ENCODE measurements at places on chromosomes 5 and 9. TPM values are rescaled to one million over a fixed set of nuclear protein-coding genes. Genes with fewer than 3 reads are reported as not detected.

GRCh38 chr9:128055344-128056040 is 11.6 kb downstream of the NAIF1 start:
- H3K4me1 ChIP-seq = no peaks in the 10 kb centered on the region
- H3K4me3 ChIP-seq = no peak overlapping the region
- H3K27me3 ChIP-seq = no peaks in the 10 kb centered on the region
- H3K36me3 ChIP-seq = no peaks in the 10 kb centered on the region
- no peak for DNase-seq

GRCh38 chr9:26888271-26888670 is 4.3 kb downstream of the CAAP1 start:
- no peaks in the 10 kb centered on the region for H3K27me3 ChIP-seq
- peaks cover 25% of the 10 kb centered on the region for H3K36me3 ChIP-seq
- no peak overlapping the region for H3K4me3 ChIP-seq
- peaks cover 28% of the 10 kb centered on the region for H3K4me1 ChIP-seq
- no peak overlapping the region for H3K27ac ChIP-seq

DNA sequence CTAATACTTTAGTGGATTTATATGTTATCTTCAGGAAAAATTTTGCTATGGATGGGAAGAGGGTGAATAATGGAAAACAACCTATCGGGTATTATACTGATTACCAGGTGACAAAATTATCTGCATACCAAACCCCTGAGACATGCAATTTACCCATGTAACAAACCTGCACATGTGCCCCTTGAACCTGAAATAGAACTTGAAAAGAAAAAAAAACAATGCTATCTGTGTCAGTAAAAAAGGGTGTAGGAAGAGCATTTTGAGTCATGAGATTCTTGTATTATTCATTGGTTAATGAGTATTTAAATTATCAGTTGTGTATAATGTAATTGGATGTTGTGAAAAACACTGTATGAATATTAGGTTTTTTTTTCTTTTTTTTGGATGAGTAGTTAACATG is 75.4 kb downstream of the PRR16 start:
- H3K4me1 ChIP-seq = no peaks in the 10 kb centered on the region
- no peaks in the 10 kb centered on the region for H3K36me3 ChIP-seq
- H3K27me3 ChIP-seq = no peaks in the 10 kb centered on the region
- no peak overlapping the region for H3K4me3 ChIP-seq
- no peak for DNase-seq

- no peaks in the 10 kb centered on the region for H3K36me3 ChIP-seq
- no peak for DNase-seq
- no peaks in the 10 kb centered on the region for H3K27me3 ChIP-seq
- H3K27ac ChIP-seq = no peak overlapping the region
- H3K4me1 ChIP-seq = no peaks in the 10 kb centered on the region
- no peak overlapping the region for H3K4me3 ChIP-seq
These were observed 766.4 kb upstream of the WWC1 start for GRCh38 chr5:167525004-167525403.

The FRRS1L gene
- not detected for total RNA-seq

GRCh38 chr9:123073991-123074422 is 40.5 kb downstream of the GPR21 start:
- no peak for DNase-seq
- no peaks in the 10 kb centered on the region for H3K4me1 ChIP-seq

The PRRX2 gene
- 0.76 TPM for total RNA-seq

The MAPKAP1 gene
- 92.2 TPM for total RNA-seq

The ROPN1L gene
- total RNA-seq = not detected

The LRRC70 gene
- total RNA-seq = 0.34 TPM

- DNase-seq = no peak
- H3K4me3 ChIP-seq = no peak overlapping the region
- no peak overlapping the region for H3K27ac ChIP-seq
- H3K27me3 ChIP-seq = peaks cover 7% of the 10 kb centered on the region
- H3K4me1 ChIP-seq = peaks cover 4% of the 10 kb centered on the region
- no peaks in the 10 kb centered on the region for H3K36me3 ChIP-seq
These were observed 408.3 kb downstream of the DMRT2 start for GRCh38 chr9:1458503-1458902.

GRCh38 chr9:130845901-130846481 is 10.9 kb downstream of the ABL1 start:
- DNase-seq = no peak
- no peaks in the 10 kb centered on the region for H3K36me3 ChIP-seq
- H3K27ac ChIP-seq = no peak overlapping the region
- no peak overlapping the region for H3K4me3 ChIP-seq
- no peaks in the 10 kb centered on the region for H3K27me3 ChIP-seq

GRCh38 chr9:96604004-96604319 is 15.7 kb downstream of the CDC14B start:
- no peaks in the 10 kb centered on the region for H3K4me1 ChIP-seq
- peaks cover 22% of the 10 kb centered on the region for H3K27me3 ChIP-seq
- no peak overlapping the region for H3K27ac ChIP-seq
- DNase-seq = no peak
- no peaks in the 10 kb centered on the region for H3K36me3 ChIP-seq

DNA sequence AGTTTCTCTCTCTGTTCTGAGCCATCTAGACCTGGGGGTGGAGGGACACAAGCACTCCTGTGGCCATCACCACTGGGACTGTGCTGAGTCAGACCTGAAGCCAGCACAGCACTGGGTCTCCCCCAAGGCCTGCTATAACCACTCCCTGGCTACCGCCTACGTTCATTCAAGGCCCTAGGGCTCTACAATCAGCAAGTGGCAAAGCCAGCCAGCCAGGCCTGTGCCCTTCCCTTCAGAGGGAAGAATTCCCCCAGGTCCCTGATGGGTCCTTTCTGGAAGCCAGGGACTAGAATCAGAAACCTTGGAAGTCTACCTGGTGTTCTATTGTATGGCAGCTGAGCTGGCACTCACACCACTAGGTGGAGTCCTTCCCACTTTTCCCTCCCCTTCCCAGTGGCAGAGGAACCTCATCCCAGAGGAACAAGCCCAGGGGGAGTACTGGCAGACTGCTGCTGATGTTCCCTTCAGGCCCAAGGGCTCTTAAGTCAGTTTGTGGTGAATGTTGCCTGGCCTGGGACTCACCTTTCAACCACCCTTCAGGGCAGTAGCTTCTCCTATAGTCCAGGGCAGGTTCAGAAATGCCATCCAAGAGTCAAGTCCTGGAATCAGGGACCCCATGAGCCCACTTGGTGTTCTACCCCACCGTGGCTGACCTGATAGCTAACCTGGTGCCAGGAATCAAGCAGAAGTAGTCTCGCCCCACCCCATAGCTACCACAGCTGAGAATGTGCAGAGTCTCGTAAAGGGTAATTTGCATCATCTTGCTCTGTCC is 20.0 kb downstream of the JMY start:
- no peak overlapping the region for H3K27ac ChIP-seq
- peaks cover 26% of the 10 kb centered on the region for H3K36me3 ChIP-seq
- peaks cover 30% of the 10 kb centered on the region for H3K4me1 ChIP-seq
- no peak for DNase-seq

DNA sequence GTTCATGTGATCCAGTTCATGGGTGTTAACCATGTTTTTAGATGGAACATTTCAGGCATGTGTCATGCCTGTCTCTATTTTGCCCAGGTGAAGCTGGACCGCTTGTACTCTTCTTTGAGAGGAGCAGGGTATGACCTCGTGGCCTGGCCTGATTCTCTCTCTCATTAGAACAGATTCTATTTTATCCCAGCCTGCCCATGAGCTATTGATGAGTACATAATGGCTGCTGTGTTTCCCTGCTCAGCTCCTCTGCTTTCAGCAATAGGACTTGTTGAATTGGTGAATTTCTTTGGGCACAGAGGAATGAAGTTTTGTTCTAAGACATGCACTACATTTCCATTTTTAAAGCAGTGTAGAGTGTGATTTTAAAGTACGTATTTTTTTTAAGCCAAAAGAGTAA is 86.2 kb downstream of the HACD4 start:
- DNase-seq = no peak
- no peak overlapping the region for H3K4me3 ChIP-seq
- H3K27ac ChIP-seq = no peak overlapping the region
- no peaks in the 10 kb centered on the region for H3K27me3 ChIP-seq
- H3K36me3 ChIP-seq = peaks cover 3% of the 10 kb centered on the region
- H3K4me1 ChIP-seq = peaks cover 3% of the 10 kb centered on the region

The ODF2 gene
- 72.7 TPM for total RNA-seq

- peaks cover 6% of the 10 kb centered on the region for H3K27me3 ChIP-seq
- no peak for DNase-seq
- H3K4me1 ChIP-seq = no peaks in the 10 kb centered on the region
- no peak overlapping the region for H3K27ac ChIP-seq
- H3K4me3 ChIP-seq = no peak overlapping the region
These were observed 20.2 kb downstream of the TLE1 start for GRCh38 chr9:81669041-81669651.

The SHISAL2B gene
- total RNA-seq = not detected

The PCDHB12 gene
- total RNA-seq = not detected

The C1QTNF3 gene
- total RNA-seq = 1.5 TPM

The ALDOB gene
- total RNA-seq = not detected

- H3K4me1 ChIP-seq = no peaks in the 10 kb centered on the region
- no peaks in the 10 kb centered on the region for H3K27me3 ChIP-seq
- no peaks in the 10 kb centered on the region for H3K36me3 ChIP-seq
- H3K4me3 ChIP-seq = no peak overlapping the region
- DNase-seq = no peak
These were observed 194.8 kb upstream of the TRPC7 start for GRCh38 chr5:136560126-136560525.

- no peaks in the 10 kb centered on the region for H3K27me3 ChIP-seq
- no peak for DNase-seq
- H3K4me1 ChIP-seq = no peaks in the 10 kb centered on the region
- H3K27ac ChIP-seq = no peak overlapping the region
- H3K36me3 ChIP-seq = no peaks in the 10 kb centered on the region
These were observed 51.0 kb downstream of the ADCY2 start for GRCh38 chr5:7446913-7447312.

GRCh38 chr9:123421801-123422455 is 65.9 kb downstream of the CRB2 start:
- no peak overlapping the region for H3K27ac ChIP-seq
- no peaks in the 10 kb centered on the region for H3K27me3 ChIP-seq
- H3K4me3 ChIP-seq = no peak overlapping the region
- peaks cover 1% of the 10 kb centered on the region for H3K36me3 ChIP-seq
- peaks cover 2% of the 10 kb centered on the region for H3K4me1 ChIP-seq
- no peak for DNase-seq

DNA sequence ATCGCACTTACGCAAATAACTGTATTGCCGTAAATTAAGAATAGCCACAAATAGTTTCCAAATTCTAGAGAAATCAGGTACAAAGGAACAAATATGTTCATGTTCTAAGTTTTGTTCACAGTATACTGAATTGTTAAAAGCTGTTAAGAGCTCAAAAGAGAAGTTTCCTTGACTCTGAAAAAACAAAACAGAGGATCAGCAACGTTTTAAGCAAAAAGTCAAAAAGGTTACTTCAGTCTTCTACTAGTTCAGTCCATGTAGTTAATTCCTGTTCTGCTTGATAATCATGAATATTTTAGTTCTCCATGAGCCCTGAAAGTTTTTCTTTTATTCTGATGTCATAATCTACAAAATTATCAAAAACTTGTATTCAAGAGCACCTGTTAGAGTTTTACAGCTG is 128.6 kb upstream of the MAST4 start:
- H3K36me3 ChIP-seq = peaks cover 2% of the 10 kb centered on the region
- DNase-seq = no peak
- no peaks in the 10 kb centered on the region for H3K4me1 ChIP-seq
- no peak overlapping the region for H3K4me3 ChIP-seq

DNA sequence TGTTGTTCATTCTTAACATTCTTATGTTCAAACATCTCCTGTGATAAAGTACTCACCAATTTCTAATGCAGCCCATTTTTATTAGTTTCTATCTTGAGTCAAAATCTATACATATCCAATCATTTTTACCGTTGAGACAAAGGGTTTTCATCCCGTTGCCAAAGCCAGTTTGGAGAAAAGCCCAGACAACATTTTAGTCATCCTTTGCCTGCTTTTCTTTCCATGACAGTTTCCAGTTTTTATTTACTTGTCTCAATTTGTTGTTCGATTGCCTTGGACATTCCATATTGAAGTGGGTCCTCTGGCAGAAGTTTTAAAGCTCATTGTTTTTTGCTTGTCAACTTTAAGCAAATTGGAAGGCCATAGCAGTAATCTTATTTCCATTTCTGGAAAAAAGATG is 123.9 kb downstream of the RAB3C start:
- H3K4me3 ChIP-seq = no peak overlapping the region
- H3K27me3 ChIP-seq = peaks cover 3% of the 10 kb centered on the region
- H3K4me1 ChIP-seq = no peaks in the 10 kb centered on the region
- no peaks in the 10 kb centered on the region for H3K36me3 ChIP-seq
- no peak overlapping the region for H3K27ac ChIP-seq
- DNase-seq = no peak

GRCh38 chr5:116750631-116751580 is 176.3 kb upstream of the SEMA6A start:
- H3K36me3 ChIP-seq = no peaks in the 10 kb centered on the region
- DNase-seq = no peak
- no peaks in the 10 kb centered on the region for H3K27me3 ChIP-seq
- no peak overlapping the region for H3K27ac ChIP-seq
- H3K4me1 ChIP-seq = no peaks in the 10 kb centered on the region

DNA sequence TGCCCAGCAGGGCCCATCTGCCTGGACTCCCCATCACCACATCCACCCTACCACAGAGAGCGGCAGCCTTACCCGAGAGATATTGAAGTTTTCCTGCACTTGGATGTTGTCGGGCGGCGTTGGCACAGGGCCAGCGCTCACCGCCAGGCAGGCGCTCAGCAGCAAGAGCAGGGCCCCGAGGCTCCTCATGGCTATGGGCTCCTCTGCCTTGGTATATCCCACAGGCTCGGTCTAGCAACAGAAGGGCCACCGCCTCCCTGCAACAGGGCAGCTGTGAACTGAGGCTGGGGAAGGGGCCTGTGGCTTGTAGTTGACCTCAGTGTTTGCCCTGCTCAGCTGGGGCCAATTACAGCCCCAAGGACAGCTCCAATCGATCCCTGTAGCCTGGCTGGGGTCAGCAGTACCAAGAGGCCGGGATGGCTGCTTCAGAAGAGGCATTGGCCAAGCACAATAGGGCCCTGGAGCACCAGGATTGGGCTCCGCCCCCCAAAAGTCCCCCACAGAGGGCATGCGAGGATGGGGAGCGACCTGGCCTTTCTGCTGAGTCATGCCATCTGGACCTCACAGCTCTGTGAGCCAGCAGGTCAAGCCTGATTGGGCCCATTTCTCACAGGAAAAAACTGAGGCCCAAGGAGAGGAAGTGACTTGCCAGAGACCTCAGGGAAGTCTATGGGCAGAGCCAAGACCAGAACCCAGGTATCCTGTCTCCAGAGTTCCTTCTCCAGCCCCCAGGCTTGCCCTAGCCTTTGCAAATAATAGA is at the start of gene AMBP:
Gene AMBP (minus strand): TSS at position 280 of the 760 bp plus-strand sequence. CDS start 91 bp downstream, at position 189.
- no peak within 1 kb of the TSS for H3K27ac ChIP-seq
- H3K36me3 ChIP-seq = no peaks in the 10 kb centered on the region
- peaks cover 14% of the 10 kb centered on the region for H3K27me3 ChIP-seq
- no peaks in the 10 kb centered on the region for H3K4me1 ChIP-seq
- DNase-seq = no peak

DNA sequence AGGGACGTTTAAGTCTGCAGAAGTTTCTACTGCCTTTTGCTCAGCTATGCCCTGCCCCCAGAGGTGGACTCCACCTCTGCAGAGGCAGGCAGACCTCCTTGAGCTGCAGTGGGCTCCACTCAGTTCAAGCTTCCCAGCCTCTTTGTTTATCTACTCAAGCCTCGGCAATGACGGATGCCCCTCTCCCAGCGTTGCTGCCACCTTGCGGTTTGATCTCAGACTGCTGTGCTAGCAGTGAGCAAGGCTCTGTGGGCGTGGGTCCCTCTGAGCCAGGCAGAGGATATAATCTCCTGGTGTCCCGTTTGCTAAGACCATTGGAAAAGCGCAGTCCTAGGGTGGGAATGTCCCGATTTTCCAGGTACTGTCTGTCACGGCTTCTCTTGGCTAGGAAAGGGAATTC is 2188.5 kb upstream of the WWC1 start:
- no peak for DNase-seq
- no peak overlapping the region for H3K27ac ChIP-seq

GRCh38 chr5:141040093-141040770 is 10.9 kb upstream of the PCDHB1 start:
- H3K27me3 ChIP-seq = peaks cover 21% of the 10 kb centered on the region
- H3K4me3 ChIP-seq = no peak overlapping the region
- H3K4me1 ChIP-seq = no peaks in the 10 kb centered on the region
- DNase-seq = no peak

Data from activated naive CD8-positive, alpha-beta T cell treated with anti-CD3 and anti-CD28 coated beads for 36 hours (primary cell).